ENCODE measurements at places on chromosomes 2 and 18.

DNA sequence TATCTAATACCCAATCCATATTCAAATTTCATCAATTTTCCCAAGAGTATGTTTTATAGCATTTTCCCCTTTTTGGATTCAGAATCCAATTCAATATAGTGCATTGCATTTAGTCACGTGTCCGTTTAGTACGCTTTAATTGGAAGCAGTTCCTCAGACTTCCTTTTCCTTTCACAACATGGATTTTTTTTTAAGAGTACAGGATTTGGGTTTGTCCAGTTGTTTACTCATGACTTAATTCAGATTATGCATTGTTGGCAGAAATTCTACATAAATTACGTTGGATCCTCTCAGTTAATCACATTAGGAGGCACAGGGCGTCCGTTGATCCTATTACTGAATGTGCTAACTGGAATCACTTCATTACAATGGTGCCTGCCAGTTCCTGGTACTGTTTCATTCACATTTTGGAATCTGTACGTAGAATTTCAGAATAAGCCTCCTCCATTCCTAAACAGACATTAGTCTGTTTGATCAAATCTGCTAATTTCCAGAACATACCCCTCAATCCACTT lies 70.0 kb upstream of the ATIC start:
- DNase-seq = no peak

DNA sequence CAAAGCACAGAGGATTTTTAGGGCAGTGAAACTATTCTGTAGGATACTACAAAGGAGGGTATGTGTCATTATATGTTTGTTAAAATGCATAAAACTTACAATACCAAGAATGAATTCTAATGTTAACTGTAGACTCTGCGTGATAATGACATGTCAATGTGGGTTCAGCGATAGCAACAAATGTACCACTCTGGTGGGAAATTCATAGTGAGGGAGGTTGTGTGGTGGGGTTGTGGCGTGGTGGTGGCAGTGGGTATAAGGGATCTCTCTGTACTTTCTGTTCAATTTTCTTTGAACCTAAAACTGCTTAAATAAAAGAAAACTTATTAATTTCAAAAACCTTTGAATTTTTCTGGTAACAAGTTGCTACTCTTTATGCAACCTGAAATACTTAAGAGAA lies 99.3 kb upstream of the SLC38A11 start:
- DNase-seq = peak; percentile 7

- no peak for DNase-seq
Observed at GRCh38 chr2:143482771-143483170, 353.6 kb downstream of the ARHGAP15 start.

DNA sequence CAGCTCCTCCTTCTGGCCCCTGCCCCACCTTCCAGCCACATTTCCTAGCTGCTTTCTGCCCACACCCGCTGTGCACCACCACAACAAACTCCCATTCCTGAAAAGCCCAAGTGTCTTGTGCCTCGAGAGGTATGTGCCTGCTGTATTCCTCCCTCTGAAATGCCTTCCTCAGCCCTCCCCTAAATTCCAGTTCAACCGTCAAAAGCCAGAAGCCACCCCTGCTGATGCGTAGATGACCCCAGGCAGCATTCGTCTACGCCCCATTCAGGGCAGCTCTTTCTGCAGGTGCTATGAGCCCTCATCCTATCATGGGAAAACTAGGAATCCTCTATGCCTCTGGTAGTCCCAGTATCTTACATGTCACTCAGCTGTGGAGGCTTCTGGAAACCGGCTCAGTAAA lies 71.7 kb downstream of the DNMT3A start:
- no peak for DNase-seq

- DNase-seq = no peak
Observed at GRCh38 chr2:39834426-39834825, 55.4 kb upstream of the THUMPD2 start.

GRCh38 chr18:59308248-59308937 lies 10.1 kb downstream of the CPLX4 start:
- peak; percentile 77 for DNase-seq

DNA sequence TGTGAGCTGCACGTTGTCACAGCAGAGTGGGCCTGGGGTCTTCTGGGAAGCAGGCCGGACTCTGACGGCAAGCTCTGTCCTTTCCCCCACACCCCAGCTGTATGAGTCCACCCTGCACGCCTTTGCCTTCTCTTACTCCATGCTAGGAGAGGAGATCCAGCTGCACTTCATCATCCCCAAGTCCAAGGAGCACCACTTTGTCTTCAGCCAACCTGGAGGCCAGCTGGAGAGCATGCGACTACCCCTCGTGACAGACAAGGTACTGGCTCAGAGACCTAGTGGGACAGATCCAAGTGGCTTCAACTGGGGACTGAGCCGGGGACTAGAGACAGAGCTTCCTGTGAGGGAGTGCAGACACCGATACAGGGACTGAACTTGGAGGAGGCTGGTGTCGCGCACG lies 40.1 kb downstream of the NTSR2 start:
- DNase-seq = no peak

- no peak for DNase-seq
Observed at GRCh38 chr18:4020026-4020425, 435.1 kb downstream of the DLGAP1 start.

GRCh38 chr2:3142210-3142609 lies 235.4 kb downstream of the EIPR1 start:
- no peak for DNase-seq

GRCh38 chr2:195535911-195536522 lies 121.0 kb upstream of the SLC39A10 start:
- DNase-seq = peak; percentile 95

GRCh38 chr18:56332371-56332770 lies 306.0 kb downstream of the TXNL1 start:
- no peak for DNase-seq

GRCh38 chr18:13229001-13229671 lies 10.6 kb downstream of the LDLRAD4 start:
- DNase-seq = no peak

- peak; percentile 88 for DNase-seq
Observed at GRCh38 chr2:39492095-39492590, 55.1 kb upstream of the MAP4K3 start.

DNA sequence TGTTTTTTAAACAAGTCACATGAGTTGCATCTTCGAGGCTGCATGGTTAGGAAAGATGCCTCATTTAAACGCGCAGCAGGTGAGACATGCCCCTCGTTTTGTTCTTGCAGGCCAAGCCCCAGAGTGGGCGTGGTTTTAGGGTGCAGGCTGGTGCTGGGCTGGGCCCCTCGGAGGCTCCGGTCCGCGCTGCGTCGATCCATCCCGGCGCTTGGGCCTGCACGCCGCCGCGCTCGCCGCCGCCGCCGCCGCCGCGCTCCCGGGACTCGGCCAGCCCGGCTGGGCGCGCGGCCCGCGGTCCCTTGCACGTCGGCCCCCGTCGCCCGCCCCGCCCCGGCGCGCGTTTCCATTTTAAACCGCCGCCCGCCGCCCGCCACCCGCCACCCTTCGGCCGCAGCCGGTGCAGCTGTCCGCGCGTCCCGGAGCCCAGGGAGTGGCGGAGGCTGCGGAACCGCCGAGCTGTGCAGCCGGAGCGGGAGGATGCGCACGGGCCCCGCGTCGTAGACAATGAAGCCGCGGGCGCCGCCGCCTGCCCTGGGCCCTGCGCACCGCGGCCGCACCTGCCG lies 175.5 kb downstream of the AGAP1 start:
- DNase-seq = peak; percentile 31

DNA sequence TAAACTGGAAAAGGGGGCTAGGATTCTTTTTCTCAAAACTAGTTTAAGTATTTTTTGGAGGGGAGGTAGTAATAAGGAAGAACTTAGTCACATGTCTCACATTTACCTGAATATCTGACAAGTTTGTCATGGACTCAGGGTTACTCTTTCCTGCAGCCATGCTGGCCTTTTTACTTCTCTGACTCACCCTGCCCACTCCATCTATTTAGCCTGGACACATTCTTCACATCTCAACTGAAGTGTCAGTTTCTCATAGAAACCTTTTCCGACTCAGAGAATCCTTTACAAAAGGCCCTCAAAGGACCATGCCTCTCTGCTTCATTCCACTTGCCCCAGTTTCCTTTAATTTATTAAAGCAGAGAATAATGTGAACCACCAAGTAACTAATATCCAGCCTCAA lies 42.6 kb downstream of the SCN7A start:
- DNase-seq = no peak

- no peak for DNase-seq
Observed at GRCh38 chr18:448116-448790, 52.2 kb downstream of the COLEC12 start.

GRCh38 chr18:8895987-8896619 lies 190.7 kb downstream of the MTCL1 start:
- DNase-seq = no peak

DNA sequence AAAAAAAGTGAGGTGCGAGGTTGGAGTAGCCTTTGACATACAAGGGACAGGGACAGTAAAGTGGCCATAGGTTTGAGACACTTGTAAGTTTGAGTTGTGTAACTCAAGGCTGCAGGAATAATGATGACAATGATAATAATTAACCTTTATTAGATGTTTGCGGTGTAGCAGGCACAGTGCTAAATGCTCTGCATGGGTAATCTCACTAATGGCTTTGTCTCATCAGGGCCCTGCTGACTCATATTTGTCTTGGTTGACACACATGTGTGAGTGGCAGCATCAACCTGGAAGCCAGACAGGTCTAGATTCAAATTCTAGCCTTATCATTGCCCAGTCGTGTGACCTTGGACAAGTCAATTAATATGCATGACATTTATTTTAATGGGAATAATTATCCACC lies 126.2 kb downstream of the FSHR start:
- no peak for DNase-seq

DNA sequence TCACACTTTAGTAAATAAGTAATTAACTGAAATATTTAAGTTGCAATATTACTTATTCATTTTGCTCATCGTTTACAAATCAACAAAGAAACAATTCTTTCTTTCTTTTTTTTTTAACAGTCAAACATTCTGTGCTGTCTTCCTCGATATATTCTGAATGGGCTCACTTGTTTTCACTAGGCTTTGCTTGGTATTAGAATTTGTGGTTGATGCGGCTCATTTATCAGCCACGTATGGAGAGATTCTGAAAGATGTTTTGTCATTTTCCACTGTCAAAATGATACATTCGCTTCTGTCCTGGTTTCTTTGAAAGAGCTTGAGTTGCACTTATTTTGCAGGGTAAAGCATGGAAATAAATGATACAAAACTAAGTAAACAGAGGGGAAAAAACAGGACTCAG lies 323.7 kb downstream of the LRRTM1 start:
- no peak for DNase-seq

- DNase-seq = no peak
Observed at GRCh38 chr2:186695081-186695756, 1.4 kb downstream of the FAM171B start.

- DNase-seq = no peak
Observed at GRCh38 chr2:40431600-40431955, 20.3 kb downstream of the SLC8A1 start.

DNA sequence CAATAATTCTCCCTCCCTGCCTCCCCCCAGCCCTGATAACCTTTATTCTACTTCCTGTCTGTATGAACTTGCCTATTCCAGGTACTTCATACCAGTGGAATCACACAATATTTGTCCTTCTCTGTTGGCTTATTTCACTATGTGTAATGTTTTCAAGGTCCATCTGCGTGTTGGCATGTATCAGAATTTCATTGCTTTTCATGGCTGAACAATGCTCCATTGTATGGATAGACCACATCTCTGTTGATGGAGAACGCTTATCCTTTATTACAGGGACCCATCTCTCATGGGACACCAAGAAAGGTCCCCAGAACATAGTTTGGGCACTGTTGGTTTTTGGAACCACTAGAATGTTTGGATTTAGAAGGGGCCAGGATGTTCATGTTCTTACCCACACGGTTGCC lies 40.2 kb downstream of the ATOH8 start:
- DNase-seq = no peak

DNA sequence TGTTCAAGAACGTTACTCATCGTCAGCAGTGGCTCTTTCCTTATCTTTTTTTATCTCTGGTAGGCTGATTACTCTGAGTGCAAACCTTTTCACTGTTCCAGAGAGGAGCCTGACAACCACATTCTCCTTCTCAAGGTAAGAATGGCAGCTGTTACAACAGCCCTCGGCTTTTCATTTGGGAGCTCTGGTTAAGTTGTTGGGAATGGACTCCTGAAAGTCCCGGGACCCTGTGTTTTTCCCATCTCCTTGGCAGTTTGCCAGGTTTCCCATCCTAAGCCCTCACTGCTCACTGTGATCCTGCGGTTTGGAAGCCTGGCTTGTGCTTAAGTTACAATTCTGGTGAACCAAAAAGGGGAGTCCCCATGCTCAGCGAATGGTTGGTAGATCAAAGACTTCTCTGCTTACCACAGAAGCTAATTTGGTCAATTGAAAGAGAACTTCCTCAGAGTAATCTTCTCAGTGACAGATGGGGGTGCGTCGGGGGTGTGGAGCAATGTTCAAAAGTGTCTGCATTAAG lies 122.3 kb downstream of the LYPD6B start:
- peak; percentile 16 for DNase-seq

DNA sequence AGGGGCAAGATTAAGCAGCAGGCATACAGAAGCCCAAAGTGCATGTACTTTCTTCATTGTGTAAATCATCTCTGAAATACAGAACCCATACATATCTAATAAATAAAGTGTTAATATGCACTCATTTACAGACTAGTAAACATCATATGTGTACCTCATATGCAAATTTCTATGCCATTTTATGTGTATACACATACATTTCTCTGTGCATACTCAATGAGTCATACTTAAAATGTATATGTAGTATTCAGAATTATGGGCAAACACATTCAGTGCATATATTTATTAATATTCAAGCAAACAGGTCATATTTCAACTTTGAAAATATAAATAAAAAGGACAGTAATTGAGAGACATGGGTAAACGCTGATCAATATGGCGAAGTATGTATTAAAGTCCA lies 50.5 kb downstream of the TFPI start:
- no peak for DNase-seq

DNA sequence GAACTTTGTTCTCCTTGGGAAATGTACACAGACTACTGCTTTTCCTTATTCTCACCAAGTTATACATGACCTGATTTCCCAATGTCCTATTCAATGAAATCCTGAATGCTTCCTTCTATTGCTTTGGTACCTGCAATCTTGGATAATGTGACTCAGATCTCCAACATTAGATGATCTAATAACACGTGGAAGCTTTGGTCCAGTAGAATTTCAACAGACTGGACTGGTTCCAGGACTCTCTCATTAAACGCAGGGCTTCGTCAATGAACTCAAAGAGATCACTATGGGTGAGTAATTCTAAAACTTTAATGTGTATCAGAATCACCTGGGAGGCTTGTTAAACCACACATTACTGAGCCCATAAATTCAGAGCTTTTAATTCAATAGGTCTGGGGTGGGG lies 413.6 kb upstream of the KCNH7 start:
- DNase-seq = no peak

DNA sequence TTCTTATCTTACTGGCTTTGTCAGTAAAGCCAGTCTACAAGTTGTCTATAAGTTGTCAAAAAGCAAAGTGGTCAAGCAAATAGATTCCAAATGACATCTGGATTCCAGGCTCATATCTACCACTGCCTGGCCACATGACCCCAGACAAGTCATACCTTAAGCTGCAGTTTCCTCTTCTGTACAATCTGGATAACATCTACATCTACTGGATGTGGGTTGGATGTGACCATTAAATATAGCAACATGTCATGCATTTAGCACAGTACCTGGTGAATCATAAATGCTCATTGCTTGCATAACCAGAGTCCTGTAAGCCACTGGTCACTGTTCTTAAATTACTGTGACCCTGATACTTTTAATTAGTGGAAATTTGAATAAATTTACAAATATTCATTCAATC lies 16.8 kb downstream of the COBLL1 start:
- no peak for DNase-seq

GRCh38 chr2:74503506-74504475 lies 3.7 kb downstream of the PCGF1 start:
- DNase-seq = no peak

- no peak for DNase-seq
Observed at GRCh38 chr2:46802665-46803546, 112.7 kb downstream of the MCFD2 start.

Data from activated CD4-positive, alpha-beta T cell treated with anti-CD3 and anti-CD28 coated beads, Interleukin-2, Interleukin-6, amounts not matched to agents 100 ng/mL and 50 ng/mL, durations not matched to agents 16 hours and 8 hours (primary cell).